WTC11 (cell line): ENCODE measurements at places on chromosomes 5 and 9.

GRCh38 chr5:72814104-72814503 is 2.4 kb upstream of the TNPO1 start:
- no peak for DNase-seq

GRCh38 chr5:36644727-36645126 is 38.3 kb downstream of the SLC1A3 start:
- no peak for DNase-seq

GRCh38 chr9:127778280-127779135 is at the start of gene SH2D3C:
Gene SH2D3C, minus strand, starts transcription at chr9:127778666. Its CDS starts 39 bp downstream, at chr9:127778627.
- DNase-seq: no peak

GRCh38 chr9:88651682-88652633 is 117.0 kb downstream of the NXNL2 start:
- DNase-seq: no peak

DNA sequence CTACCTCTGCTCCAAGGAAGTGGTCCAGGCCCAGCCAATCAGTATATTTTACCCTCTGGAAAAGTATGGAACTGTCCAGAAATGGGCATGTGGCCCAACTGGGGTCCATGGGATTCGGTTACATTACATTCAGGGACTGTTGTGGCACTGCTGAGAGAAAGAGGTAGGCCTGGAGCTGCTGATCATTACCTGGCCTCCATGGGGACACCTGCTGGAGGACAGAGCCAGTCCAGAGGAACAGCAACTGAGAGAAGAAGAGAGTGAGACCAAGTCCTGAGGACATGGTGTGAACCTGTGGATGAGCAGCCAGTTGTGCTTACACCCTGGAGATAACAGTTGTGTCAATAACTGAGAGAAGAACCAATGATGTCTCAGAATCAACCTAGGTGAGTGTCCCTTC is 48.2 kb downstream of the HMHB1 start:
- no peak for DNase-seq

- no peak for DNase-seq
These were observed 55.3 kb upstream of the POU4F3 start for GRCh38 chr5:146283344-146283761.

DNA sequence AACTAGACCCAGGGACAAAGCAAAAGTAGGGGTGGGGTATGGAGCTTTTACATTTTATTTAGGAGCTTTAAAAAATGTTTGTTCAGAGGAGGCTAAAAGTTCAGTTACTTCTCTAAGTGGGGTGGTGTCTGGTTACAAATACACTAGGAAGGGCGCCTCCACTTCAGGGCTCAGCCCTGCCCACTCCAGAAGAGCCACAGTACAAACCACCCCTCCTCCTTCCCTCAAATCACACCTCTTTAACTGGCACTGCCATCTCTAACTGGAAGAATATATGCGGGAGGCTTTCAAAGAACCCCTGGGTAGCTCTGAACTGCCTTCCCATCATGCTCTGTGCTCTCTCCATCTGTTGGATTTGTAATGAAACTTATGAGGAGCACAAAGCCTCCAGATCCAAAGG is 98.8 kb upstream of the NFIB start:
- DNase-seq: no peak

DNA sequence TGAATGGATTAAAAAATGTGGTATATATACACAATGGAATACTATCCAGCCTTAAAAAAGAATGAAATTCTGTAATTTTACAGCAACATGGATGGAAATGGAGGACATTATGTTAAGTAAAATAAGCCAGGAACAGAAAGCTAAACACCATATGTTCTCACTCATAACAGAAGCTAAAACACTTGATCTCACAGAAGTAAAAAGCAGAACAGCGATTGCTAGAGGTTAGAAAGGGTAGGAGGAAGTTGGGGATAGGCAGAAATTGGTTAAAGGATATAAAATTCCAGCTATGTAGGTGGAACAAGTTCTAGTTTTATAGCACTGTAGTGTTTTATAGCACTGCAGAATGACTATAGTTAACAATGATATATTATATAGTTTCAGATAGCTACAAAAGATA is 15.8 kb downstream of the MARCHF3 start:
- no peak for DNase-seq

DNA sequence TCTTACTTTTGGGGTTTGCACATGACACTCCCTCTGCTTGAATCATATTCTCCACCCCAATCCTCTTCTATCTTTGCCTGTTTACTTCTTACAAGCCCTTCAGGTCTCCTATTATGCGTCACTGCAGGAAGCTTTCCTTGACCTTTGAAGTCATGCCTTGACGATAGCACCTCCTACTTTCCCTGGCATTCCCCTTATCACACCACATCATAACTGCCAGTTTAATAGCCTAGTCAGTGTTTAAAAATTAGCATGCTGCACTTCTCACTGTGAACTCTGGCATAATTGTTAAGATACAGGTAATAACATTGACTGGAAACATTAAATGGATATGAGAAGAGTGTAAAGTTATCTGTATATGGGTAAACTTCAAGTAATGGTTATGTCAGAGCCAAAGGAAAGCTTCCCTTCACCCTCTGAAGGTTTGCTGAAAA is 37.1 kb upstream of the CEP120 start:
- no peak for DNase-seq

DNA sequence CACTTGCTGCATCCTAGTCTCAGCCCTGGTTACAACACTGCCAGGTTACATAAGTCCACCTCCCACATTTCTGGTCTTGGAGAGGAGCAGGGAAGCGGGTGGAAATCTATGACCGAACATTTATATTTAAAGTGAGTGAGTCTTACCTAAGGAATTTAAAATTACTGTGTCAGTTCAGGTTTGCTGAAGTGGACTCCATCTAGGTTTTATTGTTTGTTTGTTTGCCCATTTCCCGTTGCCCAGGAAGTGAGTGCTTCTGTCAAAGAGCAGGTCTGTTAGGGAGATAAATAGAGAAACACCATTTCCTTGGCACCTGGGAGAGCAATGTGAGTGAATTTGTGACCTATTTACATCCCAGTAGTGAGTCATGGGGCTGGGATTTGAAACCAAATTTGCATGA is 179.5 kb downstream of the KIF4B start:
- no peak for DNase-seq

DNA sequence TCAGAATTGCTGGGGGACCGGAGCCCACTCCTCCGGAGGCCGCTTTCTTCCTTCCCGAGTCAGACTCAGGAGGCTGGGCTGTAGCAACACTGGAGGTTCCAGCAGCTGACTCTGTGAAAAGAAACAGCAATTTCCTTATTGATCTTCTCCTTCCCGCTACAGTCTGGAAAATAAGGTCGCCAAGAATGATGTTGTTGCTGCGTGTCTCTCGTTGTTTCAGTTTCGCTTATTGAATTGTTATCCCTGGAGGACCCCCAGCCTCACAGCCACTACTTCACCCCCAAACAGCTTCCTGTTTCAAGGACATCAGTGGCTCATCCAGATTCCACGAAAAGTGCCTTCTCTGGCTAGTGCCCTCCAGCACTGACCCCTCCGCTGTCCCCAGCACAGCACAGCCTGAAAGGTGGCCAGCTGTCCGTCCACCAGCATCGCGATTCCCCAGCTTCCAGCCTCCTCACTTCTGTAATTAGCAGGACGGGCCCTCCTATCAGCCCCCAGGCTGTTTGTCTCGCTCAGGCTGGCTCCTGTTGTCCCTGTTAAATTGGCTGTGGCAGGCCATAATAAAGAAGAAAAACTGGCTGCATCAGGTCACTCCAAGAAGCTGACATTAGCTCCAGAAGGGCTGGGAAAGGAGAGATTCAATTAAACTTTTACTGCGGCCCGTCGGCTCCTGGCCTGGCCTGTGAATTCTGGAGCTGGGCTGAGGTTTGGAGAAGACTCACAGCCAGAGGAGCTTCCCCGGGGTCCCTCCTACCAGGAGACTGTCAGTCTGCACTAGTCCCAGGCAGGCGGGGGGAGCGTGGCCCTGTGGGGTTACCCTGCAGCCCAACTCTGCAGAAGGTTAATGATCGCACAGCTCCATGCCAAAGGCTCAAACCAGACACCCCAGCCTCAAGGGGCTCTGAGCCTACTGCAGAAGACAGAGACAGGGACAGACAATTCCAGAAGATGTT is 40.5 kb downstream of the OLFM1 start:
- no peak for DNase-seq

DNA sequence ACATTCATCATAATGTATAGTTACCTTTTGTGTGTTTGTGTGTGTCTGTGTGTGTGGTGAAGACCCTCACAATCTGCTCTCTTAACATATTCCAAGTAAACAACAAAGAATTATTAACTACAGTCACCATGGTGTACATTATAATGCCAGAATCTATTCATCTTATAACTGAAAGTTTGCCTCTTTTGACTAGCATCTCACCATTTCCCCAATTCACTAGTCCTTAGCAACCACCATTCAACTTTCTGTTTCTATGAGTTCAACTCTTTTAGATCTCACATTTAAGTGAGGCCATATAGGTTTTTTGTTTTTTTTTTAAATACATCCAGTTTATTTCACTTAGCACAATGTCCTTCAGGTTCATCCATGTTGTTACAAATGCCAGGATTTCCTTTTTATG is 83.6 kb downstream of the SMC2 start:
- no peak for DNase-seq

DNA sequence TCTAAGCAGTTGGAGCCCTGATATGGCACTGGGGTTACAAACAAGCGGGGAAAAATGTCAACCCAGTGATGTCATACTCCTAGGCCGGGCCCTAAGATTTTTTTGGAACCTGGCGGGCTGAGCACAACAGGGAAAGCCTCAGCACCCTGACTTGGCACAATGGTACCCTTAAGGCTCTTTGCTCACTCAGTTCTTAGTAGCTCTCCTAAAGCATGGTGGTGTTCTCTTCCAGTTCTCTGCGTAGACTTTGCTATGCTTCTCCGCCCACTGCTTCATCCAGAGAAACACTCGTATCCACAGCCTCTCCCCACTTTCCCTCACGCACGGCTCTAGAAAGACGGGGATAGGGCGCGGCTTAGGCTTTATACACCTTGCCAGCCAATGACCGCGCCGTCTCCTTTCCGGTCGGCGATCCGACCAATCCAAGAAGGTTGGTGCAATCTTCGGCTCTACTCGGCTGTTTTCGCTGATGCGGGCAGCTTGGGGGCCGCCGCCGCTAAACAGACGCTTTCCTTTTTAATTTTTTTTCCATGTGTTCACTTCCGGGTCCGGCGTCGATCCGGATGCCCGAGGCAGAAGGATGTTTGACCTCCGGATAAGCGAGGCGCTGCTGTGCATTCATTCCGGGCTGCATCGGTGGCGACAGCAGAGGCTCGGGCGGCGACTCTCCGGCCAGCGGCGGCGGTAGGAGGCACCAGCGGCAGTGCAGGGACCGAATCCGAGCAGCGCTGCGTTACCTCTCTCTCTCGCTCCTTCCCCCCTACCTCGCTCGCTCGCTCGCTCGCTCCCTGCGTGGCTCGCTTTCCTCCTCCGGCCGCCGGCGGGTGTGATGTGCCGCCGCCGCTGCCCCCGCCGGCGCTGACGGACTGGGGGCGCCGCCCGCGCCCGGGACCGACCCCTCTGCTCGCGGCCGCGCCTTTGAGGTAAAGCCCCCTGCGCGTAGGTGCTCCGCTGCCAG is at the start of gene CSNK1G3:
CSNK1G3 (plus strand) TSS at position 530 of the 958 bp plus-strand sequence. CDS start 33,487 bp downstream, outside the sequence.
- peak; percentile 94 for DNase-seq

- DNase-seq: no peak
These were observed 150.7 kb upstream of the RASA1 start for GRCh38 chr5:87116825-87117512.

DNA sequence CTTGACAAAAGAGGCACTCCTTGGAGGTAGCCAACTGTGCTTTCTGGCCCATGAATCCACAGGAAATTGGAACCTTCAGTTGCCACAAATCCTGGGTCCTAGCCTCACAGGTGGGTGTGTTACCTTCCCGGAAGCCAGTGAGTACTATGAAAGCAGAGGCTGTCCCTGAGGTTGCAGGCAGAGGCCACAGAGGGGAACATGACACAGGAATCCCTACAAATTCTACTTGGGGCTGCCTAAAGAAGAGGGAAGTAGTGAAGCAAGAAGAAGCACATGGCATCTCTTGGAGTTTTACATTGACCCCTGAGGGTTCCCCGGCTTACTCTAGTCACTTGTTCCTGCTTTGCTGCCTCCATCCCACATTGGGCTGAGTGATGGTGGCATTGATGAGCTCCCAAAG is 2.6 kb downstream of the SLC22A5 start:
- no peak for DNase-seq

DNA sequence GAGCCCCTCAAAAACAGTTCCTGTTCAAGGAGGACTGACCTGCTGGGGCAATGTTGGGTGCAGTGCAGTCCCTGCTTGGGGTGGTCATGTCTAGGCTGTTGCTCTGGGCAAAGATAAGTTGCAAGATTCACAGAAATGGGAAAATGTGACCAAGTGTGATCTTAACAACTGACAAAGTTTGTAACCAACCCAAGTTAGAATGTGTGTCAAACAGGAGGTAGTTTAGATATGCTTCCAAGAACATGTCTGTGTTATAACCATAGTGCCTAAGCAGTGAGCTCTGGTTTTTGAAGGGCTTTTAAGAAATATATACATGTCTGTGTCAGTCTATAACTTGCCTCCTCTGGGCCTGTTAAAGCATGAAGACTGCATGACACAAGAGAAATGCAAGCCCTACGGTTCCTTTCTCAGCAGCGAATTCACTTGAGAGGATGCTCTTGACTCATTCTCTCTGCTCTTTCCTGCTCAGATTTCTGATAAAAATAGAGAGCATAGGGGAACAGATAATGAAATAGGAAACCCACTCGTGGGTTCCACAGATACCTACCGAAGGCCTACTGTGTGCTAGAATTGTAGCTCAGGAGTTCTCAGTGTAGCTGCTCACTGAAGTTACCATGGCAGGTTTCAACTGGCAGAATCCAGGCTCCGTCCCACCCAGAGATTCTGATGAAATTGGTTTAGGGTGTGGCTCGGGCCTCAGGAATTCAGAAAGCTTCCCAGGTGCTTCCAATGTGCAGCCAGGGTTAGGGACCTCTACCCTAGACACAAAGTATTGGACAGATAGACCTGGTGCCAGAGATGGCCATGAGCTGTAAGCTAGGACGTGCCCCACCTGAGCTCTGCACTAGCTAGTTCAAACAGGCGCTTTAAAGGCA is 52.4 kb downstream of the ARHGEF37 start:
- no peak for DNase-seq

DNA sequence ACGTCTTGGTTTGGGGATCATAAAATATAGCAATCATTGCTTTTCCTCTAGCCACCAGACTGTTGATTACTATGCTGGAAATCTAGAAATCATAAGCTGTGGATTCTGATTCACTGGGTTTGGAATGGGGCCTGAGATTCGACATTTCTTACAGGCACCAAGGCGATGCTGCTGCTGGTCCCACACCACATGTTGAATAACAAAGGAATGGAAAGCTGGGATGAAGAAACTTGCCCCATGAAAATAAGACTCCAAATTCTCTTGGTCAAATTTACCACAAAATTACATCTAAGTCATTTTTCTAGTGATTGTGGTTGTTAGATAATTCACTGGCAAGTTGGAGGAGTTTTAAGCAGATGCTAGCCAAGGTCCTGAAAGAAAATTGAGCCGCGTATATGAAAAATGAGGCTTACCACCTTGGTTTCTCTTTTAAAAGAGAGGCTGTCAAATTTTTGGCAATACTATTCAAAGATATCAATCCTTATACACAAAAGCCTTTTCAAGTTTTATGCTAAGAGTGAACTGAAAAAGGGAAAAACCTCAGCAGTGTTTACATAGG is 23.0 kb upstream of the MEIKIN start:
- no peak for DNase-seq

GRCh38 chr5:142902186-142902965 is 132.2 kb downstream of the ARHGAP26 start:
- DNase-seq: no peak
